ENCODE measurements at places on chromosomes 4 and X.

DNA sequence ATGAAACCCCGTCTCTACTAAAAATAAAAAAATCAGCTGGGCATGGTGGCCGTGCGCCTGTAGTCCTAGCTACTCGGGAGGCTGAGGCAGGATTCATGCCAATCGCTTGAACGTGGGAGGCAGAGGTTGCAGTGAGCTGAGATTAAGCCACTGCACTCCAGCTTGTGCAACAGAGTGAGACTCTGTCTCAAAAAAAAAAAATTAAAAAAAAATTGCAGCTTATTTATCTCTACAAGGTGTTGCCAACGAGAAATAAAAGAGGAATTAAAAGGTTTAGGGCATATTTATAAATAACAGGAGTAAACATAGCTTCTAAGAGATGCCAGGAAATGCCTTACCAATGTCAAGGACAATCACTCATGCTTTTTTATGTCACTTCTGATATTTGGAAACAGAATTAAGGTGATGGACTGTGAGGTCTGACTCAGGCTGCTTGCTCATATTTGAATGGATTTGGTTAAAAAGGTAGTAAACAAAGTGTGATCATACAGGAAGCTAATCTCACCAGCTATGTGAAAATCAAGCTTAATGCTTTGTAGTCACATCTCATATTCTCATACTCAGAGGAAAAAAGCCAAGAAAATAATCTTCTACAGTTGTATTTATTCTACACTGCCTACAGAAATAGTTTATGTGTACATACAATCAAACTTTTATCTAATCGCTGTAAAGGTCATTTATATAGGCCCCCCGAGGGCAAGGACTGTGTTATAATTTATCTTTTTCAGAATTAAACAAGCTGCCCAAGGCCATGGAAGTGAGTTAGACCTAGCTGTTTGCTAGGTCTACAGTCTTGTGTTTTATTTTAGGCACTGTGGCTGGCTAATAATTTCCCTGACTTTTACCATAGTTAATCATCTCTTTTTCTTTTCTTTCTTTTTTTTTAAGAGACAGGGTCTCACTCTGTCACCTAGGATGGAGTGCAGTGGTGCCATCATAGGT lies 61.1 kb upstream of the RBMX start:
- DNase-seq, result no peak

DNA sequence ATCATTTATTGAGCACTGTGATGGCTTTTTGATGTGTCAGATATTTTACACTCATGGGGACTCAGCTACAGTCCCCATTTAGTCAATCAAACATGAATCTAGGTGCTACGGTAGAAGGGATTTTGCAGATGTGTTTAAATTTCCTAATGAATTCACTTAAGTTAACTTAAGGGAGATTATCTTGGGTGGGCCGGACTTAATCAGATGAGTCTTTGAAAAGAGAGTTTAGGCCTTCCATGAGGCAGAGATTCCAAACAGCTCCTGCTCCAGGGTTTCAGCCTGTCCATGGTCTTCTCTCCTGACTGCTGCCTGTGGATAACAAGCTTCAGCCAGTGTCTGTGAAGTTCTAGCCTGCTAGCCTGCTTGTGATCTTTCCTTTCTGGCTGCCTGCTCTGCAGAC lies 202.4 kb downstream of the IDS start:
- DNase-seq, result no peak

DNA sequence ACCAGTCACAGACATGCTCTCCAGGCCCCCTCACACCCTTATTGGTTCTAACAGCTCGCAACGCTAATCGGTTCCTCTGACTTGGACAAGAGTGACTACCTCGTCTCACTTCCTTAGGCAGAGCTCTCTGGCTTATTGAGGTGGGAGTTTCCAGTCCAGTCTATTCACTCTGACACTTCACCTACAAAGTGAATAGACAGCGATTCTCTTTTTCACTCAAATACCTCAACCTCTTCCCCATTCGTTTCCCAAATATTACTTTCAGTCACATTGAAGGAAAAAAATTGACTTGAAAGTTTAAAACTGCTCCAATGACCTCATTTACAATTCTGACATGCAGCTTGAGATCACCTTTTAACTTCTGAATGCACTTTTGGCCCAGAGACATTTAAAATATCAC lies 17.7 kb downstream of the HELT start:
- no peak for DNase-seq

DNA sequence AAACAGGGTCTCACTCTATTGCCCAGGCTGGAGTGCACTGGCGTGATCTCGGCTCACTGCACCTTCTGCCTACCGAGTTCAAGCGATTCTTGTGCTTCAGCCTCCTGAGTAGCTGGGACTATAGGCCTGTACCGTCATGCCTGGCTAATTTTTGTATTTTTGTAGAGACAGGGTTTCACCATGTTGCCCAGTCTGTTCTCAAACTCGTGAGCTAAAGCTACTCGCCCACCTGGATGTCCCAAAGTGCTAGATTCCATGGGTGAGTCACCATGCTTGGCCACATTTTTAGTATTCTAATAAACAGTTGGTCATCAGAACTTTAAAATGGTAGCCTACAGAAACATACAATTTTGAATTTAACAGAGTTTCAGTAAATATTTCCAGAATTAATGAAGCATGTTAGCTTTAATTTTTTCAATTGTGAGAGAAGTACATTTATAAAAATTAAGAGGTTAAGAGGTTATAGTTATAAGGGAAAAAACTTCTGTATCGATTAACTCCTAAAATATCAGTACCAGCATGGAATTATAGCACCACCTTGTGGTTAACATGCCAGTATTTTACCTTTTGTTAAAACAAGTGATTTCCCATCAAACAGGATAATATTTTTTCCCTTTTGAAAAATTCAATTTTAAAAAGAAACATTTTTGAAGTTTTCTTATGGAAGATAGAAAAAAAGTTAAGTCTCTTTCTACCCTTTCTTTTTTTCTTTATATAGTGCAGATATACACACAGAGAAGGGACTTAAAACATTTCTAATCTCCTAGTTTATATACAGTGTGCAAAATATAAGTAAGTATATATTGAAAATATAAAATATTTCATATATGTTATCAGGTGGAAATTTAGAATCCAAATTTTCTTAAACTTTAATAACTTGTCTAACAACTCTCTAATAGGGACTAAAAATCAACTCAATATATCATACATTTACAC lies 35.4 kb downstream of the CEP44 start:
- DNase-seq, result no peak

- DNase-seq, result no peak
Observed at GRCh38 chrX:2828959-2829411, 255 bp downstream of the GYG2 start.

- DNase-seq, result no peak
Observed at GRCh38 chrX:56069299-56069931, 162.7 kb upstream of the KLF8 start.

GRCh38 chr4:18166925-18167324 lies 145.4 kb upstream of the LCORL start:
- DNase-seq, result no peak

DNA sequence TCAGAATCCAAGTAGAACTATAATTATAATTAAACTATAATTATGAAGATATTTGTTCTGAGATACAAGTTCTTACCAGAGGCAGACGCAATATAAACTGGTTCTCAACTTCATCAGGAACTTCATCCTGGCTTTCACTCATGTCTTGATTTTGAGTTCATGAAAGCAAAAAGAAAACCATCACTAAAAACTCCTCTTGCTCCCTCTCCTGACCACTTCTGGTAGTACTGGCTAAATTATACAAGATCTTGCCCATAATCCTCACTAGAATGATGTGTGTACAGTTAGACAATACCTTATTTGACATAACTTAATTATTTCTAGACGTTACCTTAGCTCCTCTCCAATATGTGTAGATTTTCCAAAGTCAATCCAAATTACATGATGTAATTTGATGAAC lies 3.7 kb downstream of the TAF7L start:
- no peak for DNase-seq
